D721Med (cell line): ENCODE measurements at places on chromosomes 7 and 10.

DNA sequence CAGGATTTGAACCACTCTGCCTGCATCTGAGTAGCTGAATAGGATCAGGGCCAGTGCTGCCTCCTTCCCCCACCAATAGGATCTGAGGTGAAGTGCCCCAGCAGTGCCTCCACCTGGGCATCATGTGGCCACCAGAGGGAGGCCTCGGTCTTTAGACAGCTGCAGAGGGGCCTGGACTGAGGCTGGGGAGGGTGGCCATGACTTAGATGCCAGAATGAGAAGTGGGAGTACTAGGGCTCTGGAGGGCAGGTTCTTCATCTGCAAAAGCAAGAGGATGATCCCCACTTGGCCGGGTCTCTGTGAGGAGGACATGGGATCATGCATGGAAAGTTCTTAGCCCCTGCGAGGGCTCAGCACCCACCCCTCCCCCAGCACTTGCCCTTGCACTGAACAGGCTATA lies 56.9 kb downstream of the NEUROG3 start:
- no peak for DNase-seq

DNA sequence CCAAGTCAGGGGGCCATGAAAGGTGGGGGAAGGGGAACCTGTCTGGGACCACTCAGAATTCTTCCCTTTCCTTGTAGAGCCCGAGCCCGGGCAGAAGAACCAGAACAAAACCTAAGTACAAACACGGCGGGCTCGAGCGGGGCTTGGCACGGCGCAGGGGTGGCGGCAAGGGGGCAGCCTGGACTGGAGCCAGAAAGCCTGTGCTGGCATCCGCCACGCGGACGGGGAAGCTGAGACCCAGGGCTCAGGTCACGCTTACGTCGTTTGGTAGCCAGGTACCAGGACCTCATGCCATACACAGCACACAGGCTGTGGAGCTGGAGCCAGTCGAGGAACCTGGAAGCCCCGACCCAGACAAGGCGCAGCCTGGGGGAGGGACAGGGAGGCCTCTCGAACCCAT lies 6.6 kb upstream of the GPER1 start:
- DNase-seq, result no peak

GRCh38 chr10:15381420-15381819 lies 10.3 kb upstream of the FAM171A1 start:
- DNase-seq, result no peak

DNA sequence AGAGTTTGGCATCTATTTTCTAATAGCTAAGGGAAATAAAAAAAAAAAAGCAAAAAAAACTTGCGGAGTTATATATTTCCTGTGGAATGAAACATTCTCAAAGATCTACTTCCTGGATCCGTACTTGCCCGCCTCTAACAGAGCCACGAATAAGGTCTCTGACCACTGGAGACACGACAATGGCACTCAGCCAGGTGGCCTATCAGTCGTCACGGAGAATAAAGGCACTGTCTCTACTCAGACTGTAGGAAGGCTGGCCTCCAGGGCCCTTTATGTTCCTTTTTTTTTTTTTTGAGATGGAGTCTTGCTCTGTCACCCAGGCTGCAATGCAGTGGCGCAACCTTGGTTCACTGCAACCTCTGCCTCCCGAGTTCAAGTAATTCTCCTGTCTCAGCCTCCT lies 58.7 kb downstream of the RGS10 start:
- DNase-seq, result no peak

- DNase-seq, result no peak
Observed at GRCh38 chr7:152505606-152506005, 69.8 kb upstream of the KMT2C start.

- no peak for DNase-seq
Observed at GRCh38 chr7:5679813-5680473, 101.5 kb downstream of the RNF216 start.

DNA sequence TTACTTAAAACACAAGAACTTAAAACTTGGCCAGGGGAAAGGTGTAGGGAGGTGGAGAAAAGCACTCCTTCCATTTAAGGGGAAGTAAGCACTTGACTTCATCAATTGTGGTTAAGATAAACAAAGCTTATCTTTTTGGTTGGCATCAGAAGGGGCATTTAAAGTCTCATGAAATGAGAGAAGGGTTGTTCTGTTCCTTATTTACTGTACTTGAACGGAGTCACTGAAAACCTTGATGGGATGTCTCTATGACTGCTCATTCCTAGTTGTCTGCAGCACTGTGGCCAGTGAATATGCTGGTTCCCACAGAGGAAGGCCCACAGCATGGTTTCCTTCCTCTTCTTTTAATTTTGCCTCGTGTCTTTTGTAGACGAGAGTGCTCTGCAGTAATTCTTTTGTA lies 229.3 kb downstream of the AUTS2 start:
- DNase-seq, result no peak

DNA sequence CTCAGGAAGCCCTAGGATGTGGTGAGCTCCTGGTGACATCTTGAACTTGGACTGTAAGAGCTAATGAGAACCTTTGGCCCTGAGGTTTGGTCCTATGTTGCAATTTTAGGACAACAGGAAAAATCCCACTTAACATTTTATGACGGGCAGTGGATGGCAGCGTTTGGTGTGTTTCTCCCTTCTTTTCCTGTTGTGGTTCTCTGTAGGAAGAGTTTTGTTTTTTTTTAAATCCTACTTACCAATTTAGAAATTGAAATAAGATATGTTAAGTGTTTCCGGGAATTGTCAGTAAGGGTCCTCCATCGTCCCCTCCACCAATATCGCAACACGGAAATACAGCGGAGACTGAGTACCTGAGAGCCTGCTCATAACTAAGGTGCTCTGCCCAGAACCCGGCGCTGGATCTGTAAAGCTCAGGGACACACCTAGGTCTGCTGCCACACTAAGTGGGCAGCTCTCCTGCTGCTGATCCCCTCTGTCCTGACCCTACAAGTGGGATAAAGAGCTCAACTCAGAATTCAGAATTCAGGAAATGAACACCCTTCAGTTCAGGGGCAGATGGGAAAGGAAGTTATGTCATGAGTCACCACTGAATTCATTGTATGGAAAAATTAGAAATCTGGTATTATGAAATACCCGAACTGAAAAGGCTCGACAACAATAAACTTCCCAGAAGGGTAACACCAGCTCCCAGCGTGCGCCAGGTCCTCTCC lies 9.1 kb upstream of the PROSER2 start:
- DNase-seq, result no peak

DNA sequence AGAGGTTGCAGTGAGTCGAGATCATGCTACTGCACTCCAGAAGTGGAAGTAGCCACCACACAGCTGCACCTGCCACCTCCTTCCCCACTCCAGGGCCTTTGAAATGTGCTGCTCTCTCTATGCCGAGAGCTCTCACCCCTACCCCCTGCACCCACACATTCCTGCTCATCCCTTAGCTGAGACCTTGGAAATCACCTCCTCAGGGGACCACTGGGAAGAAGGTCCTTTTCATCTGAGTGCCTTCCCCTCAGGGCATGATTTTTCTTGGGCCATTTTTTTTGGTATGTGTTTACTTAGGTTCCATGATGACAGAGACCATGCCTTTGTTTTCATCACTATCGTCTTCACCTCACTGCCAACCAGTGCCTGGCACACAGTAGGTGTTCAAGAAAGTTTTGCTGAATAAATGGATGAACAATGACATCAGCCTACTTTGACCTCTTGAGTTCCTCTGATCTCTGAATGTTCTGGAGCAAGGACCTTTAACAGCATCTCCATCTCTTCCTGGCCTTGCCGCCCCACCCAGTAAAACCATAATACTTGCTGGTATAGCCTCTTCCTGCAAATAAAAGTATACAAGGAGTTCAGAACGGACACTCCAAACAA lies 166.6 kb upstream of the KLF14 start:
- DNase-seq, result no peak

DNA sequence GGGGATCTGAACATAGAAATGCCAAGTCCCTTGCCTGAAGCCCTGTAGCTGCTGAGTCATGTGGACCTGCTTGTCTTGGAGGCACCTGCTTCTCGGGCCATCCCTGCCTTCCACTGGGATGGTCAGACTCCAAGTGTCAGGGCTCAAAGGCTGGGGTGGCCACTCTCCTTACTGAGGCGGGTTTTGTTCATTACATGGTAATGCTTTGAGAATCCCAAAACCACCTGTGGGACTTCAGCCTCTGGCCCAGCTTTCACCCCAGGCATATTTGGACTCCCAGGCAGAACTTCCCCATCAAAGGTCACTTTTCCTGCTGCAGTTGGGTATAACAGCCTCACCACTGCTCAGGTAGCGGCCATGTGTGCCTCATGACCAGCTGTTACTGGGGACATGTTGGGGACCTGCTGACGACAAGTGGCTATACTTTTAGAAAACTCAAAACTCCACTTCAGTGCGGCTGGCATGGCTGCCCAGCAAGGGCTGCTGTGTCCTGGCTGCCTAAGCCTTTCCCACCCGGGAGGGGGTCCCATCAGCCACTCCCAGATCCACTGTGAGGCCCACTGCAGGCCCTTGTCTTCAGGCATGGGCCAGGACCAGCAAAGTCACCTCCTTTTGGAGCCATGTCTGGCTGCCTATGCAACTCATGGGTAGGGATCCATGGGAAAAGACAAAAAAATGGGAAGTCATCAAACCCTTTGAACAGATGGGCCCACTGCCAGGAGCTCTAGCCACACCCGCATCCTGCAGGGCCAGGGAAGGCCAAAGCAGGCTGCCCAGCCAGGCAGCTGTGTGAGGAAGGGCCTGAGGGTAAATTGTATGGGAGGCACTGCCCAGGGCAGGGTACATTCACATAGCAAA lies 96.7 kb downstream of the ARHGAP22 start:
- no peak for DNase-seq

DNA sequence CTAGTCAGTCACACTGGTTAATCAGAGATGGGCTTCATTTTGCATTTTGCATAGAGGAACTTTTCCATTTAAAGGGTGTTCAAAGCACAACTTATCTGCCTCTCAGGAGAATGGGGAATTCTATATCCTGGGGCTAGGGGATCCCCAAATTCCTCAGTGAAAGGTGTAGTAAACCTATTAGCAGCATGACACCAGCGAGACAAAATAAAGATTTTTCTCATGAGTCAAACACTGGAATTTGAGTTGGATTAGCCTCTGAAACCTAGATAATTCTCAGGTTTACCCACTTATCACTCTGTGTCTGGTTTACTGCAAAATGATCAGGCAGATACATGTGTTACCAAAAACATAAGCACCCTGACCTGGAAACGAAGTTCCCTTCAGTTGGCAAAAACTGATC lies 2.1 kb downstream of the AFAP1L2 start:
- DNase-seq, result no peak

- no peak for DNase-seq
Observed at GRCh38 chr7:6284055-6284400, 11.6 kb upstream of the CYTH3 start.

- DNase-seq, result no peak
Observed at GRCh38 chr7:34260279-34260678, 354.9 kb downstream of the BMPER start.

DNA sequence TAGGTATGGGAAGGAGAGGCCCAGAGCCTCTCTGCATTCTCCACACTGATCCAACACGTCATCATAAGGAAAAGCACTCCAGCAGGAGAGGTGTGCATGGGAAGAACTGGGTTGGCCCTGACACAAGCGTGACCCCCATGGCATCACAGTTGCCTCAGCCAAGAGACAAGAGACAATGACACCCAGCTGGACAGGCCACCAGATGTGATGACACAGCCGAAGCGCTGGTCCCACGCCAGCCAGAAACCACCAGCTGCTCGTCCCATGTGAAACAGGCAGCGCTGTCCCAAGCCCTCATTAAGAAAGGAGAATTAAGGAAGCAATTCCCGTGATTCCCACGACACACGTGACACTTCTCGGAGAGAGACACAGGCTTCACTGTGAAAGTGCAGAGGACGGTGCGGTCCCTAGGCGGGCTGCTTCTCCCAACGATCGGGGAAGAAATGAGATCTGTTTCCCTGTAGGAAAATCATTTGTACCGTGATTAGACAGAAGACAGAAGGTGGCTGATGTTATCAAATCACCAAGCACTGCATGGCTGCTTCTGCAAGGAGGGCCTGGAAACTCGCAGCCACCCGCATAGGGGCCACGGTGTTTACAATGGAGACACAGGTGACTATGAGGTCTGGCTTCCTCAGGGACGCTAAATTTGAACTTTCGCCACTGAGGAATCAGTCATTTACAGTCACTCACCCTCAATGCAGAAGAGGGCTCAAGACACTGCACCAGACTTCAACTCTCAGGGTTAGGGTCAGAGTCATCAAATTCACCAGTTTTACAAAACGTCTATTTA lies 74.5 kb downstream of the DIP2C start:
- no peak for DNase-seq

- DNase-seq, result no peak
Observed at GRCh38 chr7:13794581-13794980, 194.9 kb downstream of the ETV1 start.

- DNase-seq, result no peak
Observed at GRCh38 chr10:62050893-62051433, 149.5 kb downstream of the ARID5B start.

GRCh38 chr10:117112220-117112619 lies 25.9 kb downstream of the VAX1 start:
- DNase-seq, result no peak
